ENCODE measurements at places on chromosomes 1 and 21.

- DNase-seq: no peak
Measured at GRCh38 chr1:28756846-28757245, 20.1 kb downstream of the YTHDF2 start.

DNA sequence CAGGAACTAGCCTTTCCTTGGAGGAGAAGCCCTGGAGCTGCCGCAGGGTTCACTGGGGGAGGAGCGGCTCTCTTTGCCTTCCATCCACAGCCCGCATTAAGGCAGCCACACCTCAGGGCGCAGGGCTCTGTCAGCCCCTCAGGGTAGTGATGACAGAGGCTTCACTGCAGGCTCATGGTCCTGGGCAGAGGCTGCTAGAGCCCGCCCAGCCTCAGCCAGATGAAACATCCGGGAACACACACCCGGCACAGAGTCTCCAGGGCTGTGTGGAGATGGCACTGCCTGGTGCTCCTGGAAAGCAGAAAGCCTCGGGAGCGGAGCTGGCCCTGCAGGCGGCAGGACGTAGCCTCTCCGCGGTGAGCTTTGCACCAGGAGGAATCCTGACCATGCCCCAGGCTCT is 29.4 kb upstream of the PEX10 start:
- DNase-seq: no peak

- DNase-seq: no peak
Measured at GRCh38 chr1:90246069-90246468, 251.2 kb downstream of the ZNF326 start.

DNA sequence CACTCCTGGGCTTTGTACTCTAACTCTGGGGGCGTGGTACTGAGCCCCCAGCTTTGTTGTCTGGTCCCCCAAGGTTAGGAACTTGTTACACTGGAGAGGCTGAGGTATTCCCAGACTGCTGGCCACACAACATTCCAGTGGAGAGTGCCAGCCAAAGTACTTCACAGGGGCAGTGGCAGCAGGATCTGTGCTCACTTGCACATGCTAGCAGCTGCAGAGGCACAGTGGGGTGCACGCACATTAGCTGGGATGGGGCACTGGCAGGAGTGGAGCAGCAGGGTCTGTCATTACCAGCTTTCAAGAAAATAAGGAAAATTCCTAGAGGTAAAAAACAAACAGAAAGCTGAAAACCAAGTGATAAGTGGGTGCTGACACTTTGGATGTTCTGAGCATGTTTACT is 31.0 kb downstream of the ZNF691 start:
- DNase-seq: no peak

- DNase-seq: no peak
Measured at GRCh38 chr1:31573261-31573660, 3.1 kb upstream of the TINAGL1 start.

GRCh38 chr1:19744335-19744743 is 55.4 kb downstream of the TMCO4 start:
- DNase-seq: no peak

DNA sequence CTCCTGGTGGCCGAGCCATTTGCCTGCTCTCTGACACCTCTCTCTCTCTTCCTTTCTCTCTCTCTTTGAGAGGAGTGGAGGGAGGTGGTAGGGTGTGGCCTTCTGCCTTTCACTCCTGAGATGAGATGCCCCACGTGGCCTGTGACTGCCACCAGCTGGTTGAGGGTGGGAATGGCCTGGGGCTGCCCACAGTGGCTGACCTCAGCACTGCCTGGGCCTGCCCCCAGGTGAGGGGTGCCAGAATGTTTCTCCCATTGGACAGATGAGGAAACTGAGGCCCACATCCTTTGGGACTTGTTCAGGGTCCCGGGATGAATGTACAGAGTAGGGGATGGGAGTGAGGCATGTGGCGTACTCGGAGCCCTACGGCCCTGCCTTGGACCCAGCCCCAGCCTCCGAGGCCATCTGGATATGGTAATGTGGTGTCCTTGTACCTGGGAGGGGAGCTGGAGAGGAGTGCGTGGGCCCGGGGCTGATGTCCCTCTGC is 12.7 kb upstream of the C1orf167 start:
- DNase-seq: peak; percentile 67

GRCh38 chr1:28845786-28846543 is 34.0 kb downstream of the OPRD1 start:
- DNase-seq: peak; percentile 29

DNA sequence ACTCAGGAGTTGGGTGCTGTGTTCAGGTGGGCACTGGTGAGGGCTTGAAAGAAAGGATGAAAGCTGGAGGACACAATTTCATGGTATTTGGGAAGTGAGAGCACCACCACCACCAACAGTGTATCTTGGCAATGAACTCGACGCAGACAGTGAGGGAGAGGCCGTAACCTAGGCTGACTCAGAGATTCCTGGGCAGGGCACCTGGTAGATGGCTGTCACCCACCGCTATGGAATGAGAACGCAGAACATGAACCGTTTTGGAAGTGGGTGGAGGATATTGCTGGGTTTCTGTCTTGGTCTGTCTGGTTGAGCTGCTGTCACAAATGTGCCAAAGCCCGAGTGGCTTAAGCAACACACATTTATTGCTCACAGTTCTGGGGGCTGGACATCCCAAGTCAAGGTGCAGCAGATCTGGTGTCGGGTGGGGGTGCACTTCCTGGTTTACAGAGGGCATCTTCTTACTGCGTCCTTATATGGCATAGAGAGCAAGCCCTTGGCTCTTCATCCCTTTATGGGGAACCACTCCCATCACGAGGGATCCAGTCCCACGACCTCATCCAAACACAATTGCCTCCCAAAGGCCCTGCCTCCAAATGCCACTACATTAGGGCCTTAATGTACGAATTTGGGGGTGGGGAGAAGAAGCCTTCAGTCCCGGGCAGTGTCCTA is 246.3 kb downstream of the SIPA1L2 start:
- DNase-seq: no peak

- no peak for DNase-seq
Measured at GRCh38 chr21:46627726-46628125, 7.7 kb upstream of the PRMT2 start.

GRCh38 chr1:62809788-62810187 is 25.9 kb downstream of the ATG4C start:
- no peak for DNase-seq

DNA sequence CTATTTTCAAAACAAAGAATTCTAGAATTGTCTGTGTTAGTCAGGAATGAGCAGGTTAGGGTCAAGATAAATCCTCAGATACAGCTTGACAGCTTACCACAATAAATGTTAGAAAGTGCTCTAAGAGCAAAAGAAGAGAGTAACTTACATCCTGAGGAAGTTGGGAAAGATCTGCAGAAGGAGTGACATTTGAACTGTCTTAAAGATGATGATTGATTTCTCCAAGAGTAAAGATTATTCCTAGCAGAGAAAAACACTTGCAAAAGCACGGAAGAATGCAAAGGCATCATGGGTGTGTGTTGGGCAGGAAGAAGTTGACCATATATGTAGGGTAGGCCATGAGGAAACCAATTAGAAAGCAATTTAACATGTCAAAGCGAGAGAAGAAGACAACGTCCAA is 175.4 kb downstream of the LRRC7 start:
- no peak for DNase-seq
